Fibroblast of skin of left quadriceps (primary cell): ENCODE measurements at places on chromosomes 3 and 15.

GRCh38 chr3:29486096-29486495 lies 205.2 kb downstream of the RBMS3 start:
- DNase-seq, result no peak

DNA sequence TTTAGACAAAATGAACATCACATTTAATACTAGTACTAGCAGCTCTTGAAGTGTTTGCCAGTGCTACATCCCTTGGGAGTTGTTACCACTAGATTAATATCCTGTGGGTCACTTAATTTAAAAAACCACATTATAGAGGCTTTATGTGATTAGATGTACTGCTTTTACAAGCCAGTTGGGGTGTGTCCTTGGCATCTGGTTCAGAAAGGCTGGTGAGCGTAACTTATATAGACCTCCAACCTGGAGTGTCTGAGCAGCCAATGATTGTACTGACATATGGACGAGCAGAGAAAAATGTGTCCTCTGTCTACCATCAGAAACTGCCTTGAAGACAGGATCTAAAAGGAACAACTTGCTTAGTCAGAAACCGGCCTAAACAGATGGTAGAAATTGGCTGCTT lies 306.2 kb upstream of the ATP11B start:
- DNase-seq, result no peak

GRCh38 chr3:99498550-99499234 lies 139.7 kb upstream of the COL8A1 start:
- no peak for DNase-seq

DNA sequence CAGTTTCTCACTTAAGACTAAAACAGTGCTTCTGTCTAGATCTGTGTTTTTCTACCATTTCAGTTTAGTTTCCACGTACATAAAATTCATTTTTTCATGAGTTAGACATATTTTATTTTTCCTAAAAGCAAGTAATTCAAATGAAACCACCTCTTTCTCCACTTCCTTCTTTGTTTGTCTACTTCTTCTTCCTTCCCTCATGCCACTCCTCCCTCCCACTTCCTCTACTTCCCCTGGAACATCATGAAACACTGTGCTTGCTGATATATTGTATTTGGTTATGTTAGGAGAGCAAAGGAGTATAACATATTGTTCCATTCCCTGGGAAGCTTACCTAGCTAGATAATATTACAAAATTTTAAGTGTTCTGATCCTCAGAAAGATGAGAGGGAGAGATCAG lies 36.7 kb upstream of the GOLGA8B start:
- DNase-seq, result no peak

GRCh38 chr15:45704329-45705249 lies 69.8 kb downstream of the SQOR start:
- no peak for DNase-seq

DNA sequence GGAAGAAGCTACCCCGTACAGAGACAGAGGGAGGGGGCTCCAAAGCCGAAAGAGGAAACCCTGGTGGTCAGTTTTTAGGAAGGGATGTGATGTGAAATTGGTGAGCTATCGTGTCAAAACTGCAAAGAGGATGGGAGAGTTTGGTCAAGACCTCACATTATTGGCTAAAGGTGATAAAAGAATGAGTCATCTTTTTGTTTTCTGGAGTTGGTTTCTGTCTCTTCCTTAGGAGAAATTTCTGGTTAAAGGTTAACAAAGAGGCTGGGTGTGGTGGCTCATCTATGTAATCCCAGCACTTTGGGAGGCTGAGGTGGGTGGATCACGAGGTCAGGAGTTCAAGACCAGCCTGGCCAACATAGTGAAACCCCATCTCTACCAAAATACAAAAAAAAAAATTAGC lies 217.8 kb upstream of the CBLB start:
- no peak for DNase-seq

DNA sequence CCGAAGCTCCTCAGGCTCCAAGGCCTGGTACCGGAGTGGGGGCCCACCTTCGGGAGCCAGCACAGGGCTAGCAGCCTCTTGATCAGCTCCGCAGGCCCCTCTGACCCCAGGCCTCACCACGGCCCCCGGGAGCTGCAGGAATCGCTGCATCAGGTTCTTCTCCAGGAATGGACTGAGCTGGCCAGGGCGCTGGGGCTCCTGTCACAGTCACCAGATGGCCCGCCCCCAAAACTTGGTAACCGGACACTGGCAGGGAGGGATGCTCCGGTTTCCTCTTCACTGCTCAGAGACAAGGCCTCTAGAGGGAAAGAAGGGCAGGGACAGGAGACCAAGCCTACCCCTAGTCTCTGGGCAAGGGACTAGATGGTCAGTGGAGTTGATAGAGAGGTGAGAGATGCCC lies 9.9 kb downstream of the AP3B2 start:
- no peak for DNase-seq

- no peak for DNase-seq
Measured at GRCh38 chr15:35603856-35604255, 57.9 kb upstream of the DPH6 start.

GRCh38 chr15:77410701-77411618 lies 8.9 kb downstream of the PEAK1 start:
- DNase-seq, result no peak

GRCh38 chr15:70453238-70453637 lies 310.1 kb downstream of the UACA start:
- no peak for DNase-seq

DNA sequence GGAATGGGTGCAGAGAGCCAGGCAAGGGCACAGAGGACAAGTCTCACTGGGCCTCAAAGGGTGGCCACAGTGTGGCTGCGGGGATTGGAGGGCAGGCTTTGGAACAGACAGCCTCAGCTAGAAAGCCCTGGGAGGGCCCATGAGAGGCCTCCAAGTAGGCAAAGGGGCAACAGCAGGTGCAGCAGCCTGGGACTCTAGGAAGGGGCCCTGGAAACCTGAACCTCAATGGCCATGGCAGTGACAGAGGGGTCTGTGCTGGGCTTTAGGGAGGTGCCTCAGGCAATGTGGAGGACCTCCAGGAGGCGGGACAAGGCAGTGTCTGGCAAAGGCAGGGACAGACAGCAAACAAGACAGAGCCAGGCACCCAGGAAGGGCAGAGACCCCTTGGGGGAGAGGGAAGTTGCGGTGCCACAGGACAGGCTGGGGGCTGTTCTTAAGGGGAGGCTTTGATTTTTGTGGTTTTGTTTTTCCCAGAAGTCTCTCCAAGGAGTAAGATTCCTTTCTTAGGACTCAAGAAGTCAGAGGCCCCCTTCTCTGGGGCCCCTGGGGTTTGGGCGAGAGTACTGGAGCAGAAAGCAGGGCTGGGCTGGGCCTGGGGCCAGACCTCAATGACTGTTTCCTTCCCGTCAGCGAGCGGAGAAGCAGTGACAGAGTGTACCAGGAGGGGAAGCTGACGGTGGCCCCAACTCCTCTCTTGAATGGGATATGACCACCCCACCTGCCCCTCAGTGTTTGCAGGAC lies 9.7 kb downstream of the STOML1 start:
- DNase-seq, result peak; percentile 95

- peak; percentile 13 for DNase-seq
Measured at GRCh38 chr3:23431764-23432163, 228.6 kb downstream of the UBE2E2 start.

GRCh38 chr15:45399381-45400212 lies 21.3 kb upstream of the GATM start:
- DNase-seq, result peak; percentile 20

DNA sequence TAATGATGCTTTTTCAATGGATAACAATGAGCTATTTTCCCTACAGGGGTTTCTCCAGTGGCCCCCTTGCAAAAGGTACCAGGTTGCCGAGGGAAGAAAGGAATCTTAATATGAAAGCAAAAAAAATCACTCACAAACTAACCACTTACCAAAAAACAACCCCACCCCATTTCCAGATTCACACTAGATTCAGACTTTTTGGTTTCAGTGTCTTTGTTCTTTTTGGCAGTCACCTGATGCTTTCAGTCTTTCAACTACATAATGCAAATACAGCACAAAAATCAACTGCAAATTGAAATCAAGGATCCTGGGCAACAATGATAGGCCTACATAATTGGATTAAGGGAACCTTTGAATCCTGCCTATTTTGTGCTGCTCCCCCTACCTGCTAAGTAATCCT lies 71.1 kb upstream of the RAP2B start:
- DNase-seq, result no peak

GRCh38 chr3:122984007-122984406 lies 43.6 kb downstream of the SEMA5B start:
- no peak for DNase-seq

- no peak for DNase-seq
Measured at GRCh38 chr3:97711654-97712053, 52.9 kb upstream of the ARL6 start.

- no peak for DNase-seq
Measured at GRCh38 chr3:87072446-87072845, 81.5 kb upstream of the VGLL3 start.

DNA sequence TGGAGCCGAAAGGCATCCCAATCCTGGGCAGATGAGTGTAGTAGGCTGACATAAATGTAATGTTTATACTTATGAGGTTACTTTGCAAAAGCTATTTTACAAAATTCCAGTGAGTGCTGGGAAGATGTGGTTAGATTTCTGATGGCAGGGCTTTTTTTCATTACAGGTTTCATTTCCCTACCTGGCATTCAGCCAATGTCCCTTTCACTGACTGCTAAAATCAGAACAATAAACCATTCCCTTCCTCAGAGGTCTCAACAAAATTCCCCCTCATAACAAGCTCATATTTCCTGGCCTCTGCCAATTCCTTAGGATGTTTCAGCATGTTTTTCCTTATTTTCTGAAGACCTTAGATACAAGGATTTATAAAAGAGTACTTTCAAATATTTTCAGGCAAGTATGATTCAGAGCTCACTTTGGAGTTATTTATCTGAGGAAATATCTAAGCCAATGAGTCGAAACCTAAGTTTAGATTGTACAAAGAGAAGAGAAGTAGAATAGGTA lies 40.9 kb upstream of the CCDC80 start:
- peak; percentile 94 for DNase-seq

- no peak for DNase-seq
Measured at GRCh38 chr3:72633121-72633520, 215.1 kb downstream of the SHQ1 start.

DNA sequence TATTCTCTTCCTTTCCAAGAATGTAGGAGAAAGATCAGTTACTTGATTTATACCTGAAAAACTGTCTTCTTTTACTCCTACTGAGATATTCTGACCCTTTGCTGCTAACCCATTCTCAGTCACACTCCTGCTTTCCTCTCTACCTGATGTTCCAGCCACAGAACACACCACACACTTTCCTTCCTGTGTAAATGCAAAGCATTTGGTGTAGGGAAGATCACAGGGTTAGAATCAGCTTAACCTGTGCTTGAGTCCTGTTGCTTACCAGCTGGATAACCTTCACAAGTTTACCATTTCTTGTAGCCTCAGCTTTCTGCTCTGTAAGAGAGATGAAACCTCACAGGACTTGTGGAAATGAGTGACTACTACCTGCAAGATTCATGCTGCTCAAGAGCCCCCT lies 489.8 kb upstream of the GOLIM4 start:
- DNase-seq, result no peak

DNA sequence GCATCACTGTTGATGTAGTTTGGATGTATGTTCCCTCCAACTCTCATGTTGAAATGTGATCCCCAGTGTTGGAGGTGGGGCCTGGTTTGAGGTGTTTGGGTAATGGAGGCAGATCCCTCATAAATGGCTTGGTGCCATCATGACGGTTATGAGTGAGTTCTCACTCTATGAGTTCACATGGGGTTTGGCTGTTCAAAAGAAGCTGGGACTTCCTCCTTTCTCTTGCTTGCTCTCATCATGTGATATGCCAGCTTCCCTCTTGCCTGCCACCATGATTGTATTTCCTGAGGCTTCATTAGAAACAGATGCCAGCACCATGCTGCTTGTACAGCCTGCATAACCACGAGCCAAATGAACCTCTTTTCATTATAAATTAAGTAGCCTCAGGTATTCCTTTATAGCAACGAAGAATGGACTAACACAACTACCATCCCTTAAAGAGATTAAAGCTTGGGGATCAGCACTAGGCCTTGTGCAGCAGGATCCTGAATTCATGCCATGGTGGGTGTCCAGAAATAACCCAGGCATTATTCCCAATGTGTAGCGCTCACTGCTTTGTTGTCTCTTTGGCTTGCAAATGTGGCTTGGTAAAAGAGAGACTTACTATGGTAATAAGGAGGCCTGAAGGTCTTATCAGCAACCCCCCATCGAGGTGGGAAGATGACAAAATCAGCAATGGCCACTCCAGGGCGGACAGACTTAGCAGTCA lies 41.9 kb downstream of the NDUFB4 start:
- no peak for DNase-seq

DNA sequence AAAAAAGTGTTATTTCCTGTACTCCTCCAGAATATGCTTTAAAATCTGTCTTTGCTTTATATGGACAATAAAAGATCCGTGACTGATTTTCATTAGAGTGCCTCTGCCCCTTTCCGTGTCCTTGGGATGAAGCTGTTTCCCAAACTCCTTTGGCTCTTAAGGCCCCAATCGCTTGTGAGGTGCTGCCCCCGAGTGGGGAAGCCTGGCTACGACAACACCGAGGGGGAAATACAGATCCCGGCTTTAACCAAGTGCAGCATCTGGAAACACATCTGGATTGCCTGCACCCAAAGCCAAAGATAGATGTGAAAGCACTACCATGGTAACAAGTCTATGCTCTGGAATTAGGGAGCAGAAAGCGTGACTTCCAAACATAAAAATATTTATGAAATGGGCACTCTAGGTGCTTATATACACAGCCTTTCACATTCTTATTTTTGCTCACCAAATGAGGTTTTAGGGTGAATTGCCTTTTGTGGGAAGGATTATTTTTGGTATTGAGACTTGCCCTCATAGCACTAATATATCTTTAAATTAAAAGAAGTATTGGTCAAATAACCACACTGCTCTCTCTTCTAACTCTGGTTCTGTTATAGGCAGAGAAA lies 40.6 kb upstream of the ADCY5 start:
- peak; percentile 39 for DNase-seq

GRCh38 chr3:127197300-127198189 lies 4.6 kb downstream of the PRR23E start:
- no peak for DNase-seq

DNA sequence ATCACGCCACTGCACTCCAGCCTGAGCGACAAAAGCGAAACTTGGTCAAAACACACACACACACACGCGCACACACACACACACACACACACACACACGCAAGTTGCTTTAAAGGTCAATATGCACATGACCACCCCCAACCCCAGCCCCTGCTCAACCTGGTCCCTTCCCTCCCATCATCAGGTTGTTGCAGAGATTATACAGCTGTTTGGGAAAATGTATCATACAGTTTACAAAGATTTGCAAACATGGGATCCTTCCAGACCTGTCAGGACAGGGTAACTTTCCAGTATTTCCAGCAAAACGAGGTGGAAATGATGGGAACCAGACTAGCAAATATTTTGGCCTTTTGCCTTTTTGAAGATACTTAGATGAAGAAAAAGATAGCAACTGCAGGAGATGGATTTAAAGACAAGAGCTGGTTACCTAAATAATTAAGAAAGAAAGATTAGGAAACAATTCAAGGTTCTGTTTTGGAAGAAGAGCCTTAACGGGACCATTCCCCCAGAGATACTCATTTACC lies 80.2 kb downstream of the TNIK start:
- DNase-seq, result no peak

GRCh38 chr3:37862903-37863815 lies 1.5 kb downstream of the CTDSPL start:
- DNase-seq, result no peak

- peak; percentile 34 for DNase-seq
Measured at GRCh38 chr3:25849641-25850385, 59.9 kb downstream of the OXSM start.
